Type B pancreatic cell (in vitro differentiated cells): ENCODE measurements at places on chromosomes 6 and 20.

- no peak for DNase-seq
Observed at GRCh38 chr6:161013695-161014094, 22.1 kb downstream of the MAP3K4 start.

GRCh38 chr20:56409956-56410355 is 2.1 kb upstream of the CASS4 start:
- no peak for DNase-seq

GRCh38 chr6:16473908-16474771 is 235.8 kb downstream of the GMPR start:
- no peak for DNase-seq

DNA sequence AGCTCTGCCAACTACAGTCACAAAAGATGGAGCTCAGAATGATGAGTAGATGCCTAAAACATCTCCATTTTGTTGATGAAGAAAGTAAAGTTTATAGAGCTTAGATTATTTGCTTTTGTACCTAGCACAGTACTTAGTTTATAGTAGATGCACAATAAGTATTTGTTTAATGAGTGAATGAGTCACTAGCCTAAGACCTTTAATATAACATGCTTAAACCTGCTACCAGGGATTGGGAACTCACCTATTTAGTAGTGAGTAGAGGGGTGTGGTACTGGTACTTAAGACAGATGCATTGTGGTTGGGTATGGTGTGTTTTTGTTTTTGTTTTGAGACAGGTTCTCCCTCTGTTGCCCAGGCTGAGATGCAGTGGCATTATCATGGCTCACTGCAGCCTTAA is 35.8 kb downstream of the TRIM38 start:
- no peak for DNase-seq

GRCh38 chr6:48183811-48184605 is 73.0 kb upstream of the PTCHD4 start:
- DNase-seq, result no peak

DNA sequence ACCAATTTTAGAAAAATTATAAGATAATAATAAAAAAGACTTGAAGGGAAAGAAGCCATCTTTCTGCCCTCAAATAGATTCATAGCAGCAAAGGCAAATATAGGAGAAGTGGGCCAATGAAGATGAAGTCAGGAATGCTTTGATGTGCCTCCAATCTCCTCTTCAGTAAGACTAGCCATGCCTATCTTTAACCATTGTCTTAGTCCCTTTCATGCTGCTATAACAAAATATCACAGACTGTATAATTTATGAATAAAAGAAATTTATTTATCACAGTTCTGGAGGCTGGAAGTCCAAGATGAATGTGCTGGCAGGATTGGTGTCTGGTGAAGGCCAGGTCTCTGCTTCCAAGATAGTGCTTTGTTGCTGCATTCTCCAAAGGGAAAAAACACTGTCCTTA is 18.8 kb upstream of the SLC17A3 start:
- no peak for DNase-seq

DNA sequence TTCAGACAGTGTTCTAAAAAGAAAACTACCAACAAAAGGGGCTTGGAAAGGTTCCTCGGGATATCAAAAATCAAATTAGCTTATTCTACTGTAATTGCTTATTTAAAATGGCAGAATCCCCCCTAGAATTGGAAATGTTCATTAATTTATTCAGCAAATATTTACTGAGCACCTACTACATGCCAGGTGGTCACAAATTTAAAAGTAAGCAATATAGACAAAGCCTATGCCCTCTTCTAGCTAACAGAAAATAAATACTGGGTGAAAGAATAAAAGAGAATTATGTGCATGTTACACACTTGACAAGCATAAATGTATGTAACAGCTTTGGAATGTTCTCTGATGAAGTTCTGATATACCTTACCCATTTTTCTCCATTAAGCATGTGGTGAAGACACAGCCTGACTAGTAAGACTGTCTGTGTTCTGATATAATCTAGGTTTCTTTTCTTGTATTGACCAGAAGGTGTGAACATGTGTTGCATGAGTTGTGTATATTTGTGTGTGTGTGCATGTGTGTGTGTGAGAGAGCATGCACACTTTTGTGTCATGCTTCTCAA is 606.7 kb upstream of the CITED2 start:
- DNase-seq, result no peak

DNA sequence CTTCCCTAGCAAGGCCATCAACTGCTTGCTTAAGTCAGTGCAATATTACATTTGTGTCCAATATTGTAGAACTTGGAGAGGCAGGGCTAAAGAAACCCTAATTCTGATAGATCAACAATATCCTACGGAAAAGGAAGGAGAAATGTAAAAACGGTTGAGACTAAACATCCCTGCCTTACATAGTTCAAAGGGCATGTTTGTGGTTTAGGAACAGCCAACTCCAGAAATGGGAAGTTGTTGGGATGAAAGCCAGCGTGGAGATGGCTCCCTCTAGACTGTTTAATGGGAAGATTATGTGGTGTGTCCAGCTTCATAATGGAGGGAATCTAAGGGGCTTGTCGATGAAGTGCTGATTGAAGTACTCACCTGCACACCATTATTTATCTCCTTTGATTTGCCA is 145.3 kb upstream of the TENT5A start:
- DNase-seq, result no peak
